ENCODE measurements at places on chromosomes 7 and 10.

- DNase-seq, result no peak
Observed at GRCh38 chr10:14837003-14837756, 657 bp downstream of the CDNF start.

GRCh38 chr7:132451161-132451560 is 125.1 kb downstream of the PLXNA4 start:
- DNase-seq, result no peak

GRCh38 chr7:27423821-27424220 is 181.2 kb downstream of the EVX1 start:
- no peak for DNase-seq

DNA sequence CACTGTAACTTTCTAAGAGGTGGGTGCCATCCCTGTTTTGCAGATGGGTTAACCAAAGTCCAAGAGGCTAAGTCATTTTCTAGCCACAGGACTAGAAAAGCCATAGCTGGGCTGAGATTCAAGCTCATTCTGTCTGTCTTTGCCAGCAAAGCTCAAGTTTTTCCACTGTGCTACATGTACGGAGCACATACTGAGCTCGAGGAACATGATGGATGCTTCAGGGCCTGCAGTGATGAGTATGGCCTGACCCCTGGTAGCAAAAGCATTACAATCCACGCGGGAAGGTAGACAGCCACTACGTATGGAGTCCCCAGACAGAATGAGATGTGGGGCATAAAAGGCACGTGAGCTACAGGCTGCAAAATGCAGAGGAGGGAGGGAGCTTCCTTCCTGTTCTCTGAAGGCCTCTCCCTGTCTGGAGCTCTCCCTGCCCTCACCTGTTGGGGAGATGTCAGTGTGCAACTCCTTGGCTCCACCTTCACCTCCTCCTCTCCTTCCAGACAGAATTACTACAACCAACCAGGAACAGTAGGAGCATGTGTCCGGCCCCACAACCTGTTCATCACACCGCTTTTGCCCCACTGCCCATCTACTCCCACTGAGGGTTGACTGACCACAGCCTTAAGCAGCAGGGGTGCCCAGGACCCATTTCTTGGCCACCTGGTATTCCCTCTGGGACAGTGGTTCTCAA is 16.4 kb downstream of the ITPRIP start:
- DNase-seq, result no peak

DNA sequence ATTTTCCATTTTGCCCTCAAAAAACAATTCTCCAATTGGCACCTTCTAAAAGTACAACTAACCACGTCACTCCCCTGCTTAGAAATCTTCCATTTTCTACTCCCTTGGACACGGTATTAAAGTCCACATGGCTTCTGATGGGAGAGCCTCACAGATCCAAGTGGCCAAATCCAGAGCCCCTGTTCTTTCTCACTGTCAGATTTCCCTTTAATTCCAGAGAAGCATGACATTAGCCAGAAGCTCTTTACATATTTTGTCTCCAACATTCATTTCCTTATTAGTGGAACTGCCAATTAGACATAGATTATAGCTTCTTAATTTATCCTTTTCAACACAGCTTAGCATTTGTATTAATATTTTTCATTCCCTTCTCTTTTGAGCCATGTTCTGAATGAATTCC is 118.7 kb downstream of the ELMO1 start:
- no peak for DNase-seq

All from WERI-Rb-1 (cell line).